ENCODE measurements at places on chromosomes 4 and X. TPM values are rescaled to one million over a fixed set of nuclear protein-coding genes. Genes with fewer than 3 reads are reported as not detected.

GRCh38 chr4:150280081-150280895 is 202.0 kb downstream of the DCLK2 start:
- H3K27ac ChIP-seq, result no peak overlapping the region
- H3K4me1 ChIP-seq, result no peaks in the 10 kb centered on the region
- no peak for DNase-seq
- H3K27me3 ChIP-seq, result no peaks in the 10 kb centered on the region
- H3K36me3 ChIP-seq, result peaks cover 78% of the 10 kb centered on the region

Gene IL21
- 49.9 TPM for total RNA-seq

Gene PABPC5
- not detected for total RNA-seq

GRCh38 chrX:133045986-133046385 is 50.9 kb downstream of the USP26 start:
- no peak overlapping the region for H3K27ac ChIP-seq
- no peaks in the 10 kb centered on the region for H3K4me1 ChIP-seq
- no peak for DNase-seq
- no peaks in the 10 kb centered on the region for H3K36me3 ChIP-seq
- H3K4me3 ChIP-seq, result no peak overlapping the region

DNA sequence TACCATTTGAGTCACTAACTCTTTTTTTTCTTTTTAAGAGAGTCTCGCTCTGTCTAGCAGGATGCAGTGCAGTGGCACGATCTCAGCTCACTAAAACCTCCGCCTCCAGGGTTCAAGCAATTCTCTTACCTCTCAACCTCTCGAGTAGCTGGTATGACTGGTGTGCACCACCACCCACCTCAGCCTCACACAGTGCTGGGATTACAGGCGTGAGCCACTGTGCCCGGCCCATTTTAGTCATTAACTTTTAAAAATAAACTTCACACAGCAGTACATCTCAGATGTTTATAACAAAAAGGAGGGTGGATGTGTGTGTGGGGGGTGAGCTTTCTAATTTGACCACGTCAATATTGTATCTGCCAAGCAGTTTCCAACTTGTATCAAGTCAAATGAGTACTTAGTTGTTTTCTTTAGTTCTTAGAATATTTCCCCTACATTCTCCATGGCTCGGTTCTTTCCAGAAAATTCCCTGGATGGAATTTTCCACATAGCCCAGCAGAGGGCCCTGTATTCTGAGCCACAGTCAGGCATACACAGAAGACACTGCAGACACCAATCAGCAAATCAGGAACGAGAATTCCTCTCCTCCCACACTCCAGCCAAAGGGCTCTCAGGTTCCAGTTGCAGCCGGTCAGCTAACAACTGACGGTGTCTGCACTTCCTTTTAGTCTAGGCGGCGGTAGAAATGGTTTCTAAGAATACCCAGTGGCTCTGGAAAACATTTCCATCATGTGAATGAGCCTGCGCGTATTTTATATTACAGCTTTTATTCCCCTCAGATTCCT is 20.1 kb upstream of the ARAF start:
- DNase-seq, result no peak
- no peaks in the 10 kb centered on the region for H3K27me3 ChIP-seq
- H3K27ac ChIP-seq, result no peak overlapping the region
- H3K4me1 ChIP-seq, result no peaks in the 10 kb centered on the region
- no peak overlapping the region for H3K4me3 ChIP-seq
- H3K36me3 ChIP-seq, result no peaks in the 10 kb centered on the region

DNA sequence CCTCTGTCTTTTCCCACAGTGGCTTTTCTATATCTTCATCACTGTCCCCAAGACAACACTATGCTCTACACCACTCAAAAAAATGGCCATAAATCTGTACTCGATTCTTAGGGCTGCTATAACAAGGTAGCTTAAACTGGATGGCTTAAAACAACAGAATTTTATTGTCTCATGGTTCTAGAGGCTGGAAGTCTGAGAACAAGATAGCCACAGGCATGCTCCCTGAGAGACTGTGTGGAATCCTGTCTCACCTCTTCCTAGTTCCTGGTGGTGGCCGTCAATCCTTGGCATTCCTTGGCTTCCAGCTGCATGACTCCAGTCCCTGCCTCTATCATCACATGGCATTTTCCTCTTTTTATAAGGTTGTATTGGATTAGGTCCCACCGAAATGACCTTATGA is 70.7 kb upstream of the DCLK2 start:
- no peak overlapping the region for H3K4me3 ChIP-seq
- DNase-seq, result no peak
- H3K4me1 ChIP-seq, result no peaks in the 10 kb centered on the region

- H3K27ac ChIP-seq, result no peak overlapping the region
- H3K4me3 ChIP-seq, result no peak overlapping the region
- no peaks in the 10 kb centered on the region for H3K36me3 ChIP-seq
- no peaks in the 10 kb centered on the region for H3K27me3 ChIP-seq
Measured at GRCh38 chrX:20432048-20432447, 165.3 kb upstream of the RPS6KA3 start.

Gene NDP
- not detected for total RNA-seq

Gene UCP1
- not detected for total RNA-seq

Gene BTK
- total RNA-seq, result 0.47 TPM

Gene KIAA1210
- total RNA-seq, result not detected

DNA sequence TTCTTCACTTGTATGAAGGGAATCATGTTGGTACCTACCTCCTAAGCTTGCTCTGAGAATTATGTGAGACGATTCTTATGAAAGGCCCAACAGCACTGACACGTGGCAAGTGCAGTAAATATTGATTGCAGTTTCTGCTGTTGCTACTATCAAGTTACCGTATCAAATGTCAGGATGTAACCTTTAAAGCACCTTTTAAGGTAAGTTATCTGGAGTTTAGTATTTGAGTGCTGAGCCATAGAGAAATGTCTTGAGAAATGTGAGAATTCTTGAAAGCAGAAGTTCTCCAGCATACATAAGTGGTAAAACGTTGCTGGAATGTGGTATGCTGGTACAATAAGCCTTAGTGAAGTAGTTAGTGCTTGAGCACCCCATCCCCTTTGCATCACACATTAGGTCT is 90.4 kb downstream of the PHOX2B start:
- H3K27me3 ChIP-seq, result peaks cover 4% of the 10 kb centered on the region
- H3K4me3 ChIP-seq, result no peak overlapping the region
- no peak overlapping the region for H3K27ac ChIP-seq
- no peaks in the 10 kb centered on the region for H3K36me3 ChIP-seq
- DNase-seq, result no peak

- no peak overlapping the region for H3K4me3 ChIP-seq
- DNase-seq, result no peak
- H3K27ac ChIP-seq, result no peak overlapping the region
Measured at GRCh38 chrX:97070346-97070745, 186.6 kb downstream of the RPA4 start.

Gene VSIG4
- total RNA-seq, result not detected

DNA sequence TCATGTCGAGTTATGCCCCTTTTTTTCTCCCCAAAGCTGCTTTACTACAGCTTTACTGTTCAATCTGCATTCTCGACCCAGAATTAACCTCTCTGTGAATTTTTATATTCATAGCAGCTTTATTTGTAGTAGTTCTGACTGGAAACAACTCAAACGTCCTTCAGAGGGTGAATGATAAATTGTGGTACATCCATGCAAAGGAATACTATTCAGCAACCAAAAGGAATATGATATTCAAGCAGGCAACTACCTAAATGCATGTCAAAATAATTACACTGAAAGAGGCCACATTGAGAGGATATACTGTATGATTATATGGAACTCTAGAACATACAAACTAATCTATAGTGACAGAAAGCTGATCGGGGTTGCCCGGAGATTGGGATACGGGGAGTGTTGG is 20.0 kb upstream of the MECP2 start:
- H3K36me3 ChIP-seq, result no peaks in the 10 kb centered on the region
- H3K27me3 ChIP-seq, result no peaks in the 10 kb centered on the region
- DNase-seq, result no peak
- H3K4me3 ChIP-seq, result no peak overlapping the region

Gene SLC2A9
- total RNA-seq, result 0.86 TPM

DNA sequence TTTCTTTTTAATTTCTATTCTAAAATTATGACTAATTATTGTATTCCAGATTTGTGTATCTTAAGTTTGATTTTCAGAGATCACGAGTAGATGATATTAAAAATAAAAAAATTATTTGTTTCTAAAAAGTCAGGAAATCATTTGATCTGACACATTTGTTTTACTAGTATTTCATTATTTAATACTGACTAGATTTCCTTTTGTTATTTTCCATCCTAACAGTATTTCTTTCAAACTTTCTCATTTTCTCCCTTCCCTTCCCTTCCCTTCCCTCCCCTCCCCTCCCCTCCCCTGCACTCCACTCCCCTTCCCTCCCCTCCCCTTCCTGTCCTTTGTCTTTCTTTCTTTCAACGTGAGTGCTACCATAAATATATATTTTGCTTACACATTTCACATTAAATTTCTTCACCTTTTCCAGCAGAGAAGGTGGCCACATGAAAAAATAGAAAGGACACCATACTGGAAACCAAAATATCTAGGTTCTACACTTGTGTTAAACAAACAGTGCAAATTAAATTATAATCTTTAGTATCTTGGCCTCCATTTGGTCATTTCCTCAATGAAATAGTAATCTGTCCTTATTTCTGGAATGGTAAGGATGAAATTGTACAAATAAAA is 1412.7 kb upstream of the IGFBP7 start:
- H3K4me1 ChIP-seq, result no peaks in the 10 kb centered on the region
- DNase-seq, result no peak
- H3K36me3 ChIP-seq, result no peaks in the 10 kb centered on the region
- no peaks in the 10 kb centered on the region for H3K27me3 ChIP-seq

- no peaks in the 10 kb centered on the region for H3K27me3 ChIP-seq
- H3K4me3 ChIP-seq, result no peak overlapping the region
- no peak for DNase-seq
- no peak overlapping the region for H3K27ac ChIP-seq
- H3K4me1 ChIP-seq, result peaks cover 3% of the 10 kb centered on the region
- no peaks in the 10 kb centered on the region for H3K36me3 ChIP-seq
Measured at GRCh38 chrX:118493016-118493415, 2.6 kb upstream of the DOCK11 start.

DNA sequence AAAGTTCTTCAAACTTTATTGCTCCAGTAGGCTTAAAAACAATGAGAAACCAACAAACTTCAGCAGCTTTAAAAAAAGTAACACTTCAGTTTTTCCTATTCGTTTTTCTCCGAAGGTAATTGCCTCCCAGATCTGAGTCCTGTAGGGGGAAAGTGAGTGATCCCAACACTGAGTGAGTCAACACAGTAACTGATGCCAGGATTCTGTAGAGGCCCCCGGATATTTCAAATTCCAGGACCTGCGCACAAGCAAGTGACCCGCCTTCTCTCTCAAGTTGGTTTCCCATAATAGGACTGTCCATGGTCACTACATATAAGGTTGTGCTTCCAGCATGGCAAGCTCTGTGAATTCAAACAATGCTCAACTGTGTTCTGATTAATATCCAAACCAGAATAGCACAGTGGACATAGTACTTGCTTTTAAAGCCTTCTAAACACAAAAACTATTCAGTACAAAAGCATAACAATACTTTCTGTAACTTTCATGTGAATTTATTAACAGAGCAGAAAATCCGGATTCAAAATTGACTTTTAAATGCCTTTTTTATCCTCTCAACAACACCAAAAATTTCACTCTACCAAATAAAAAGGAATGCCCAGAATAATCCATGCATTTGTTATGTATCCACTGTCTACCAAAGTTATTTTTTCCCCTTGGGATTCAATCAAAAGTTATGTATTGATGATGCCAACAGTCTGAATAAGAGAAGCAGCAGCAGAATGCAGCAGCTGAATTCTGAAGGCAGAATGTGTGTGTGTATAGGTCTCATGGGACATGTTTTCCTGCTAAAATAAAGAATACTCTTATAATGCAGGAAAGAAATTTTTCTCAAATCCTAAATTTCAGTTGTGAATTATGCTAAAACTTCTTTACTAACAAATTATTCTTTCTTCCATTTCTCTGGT is at the start of gene DMD:
Gene DMD (minus strand): TSS at position 194 of the 905 bp plus-strand sequence. CDS start 237 bp downstream, outside the sequence.
- H3K4me3 ChIP-seq, result no peak within 1 kb of the TSS
- DNase-seq, result no peak
- no peaks in the 10 kb centered on the region for H3K27me3 ChIP-seq
- no peaks in the 10 kb centered on the region for H3K4me1 ChIP-seq

DNA sequence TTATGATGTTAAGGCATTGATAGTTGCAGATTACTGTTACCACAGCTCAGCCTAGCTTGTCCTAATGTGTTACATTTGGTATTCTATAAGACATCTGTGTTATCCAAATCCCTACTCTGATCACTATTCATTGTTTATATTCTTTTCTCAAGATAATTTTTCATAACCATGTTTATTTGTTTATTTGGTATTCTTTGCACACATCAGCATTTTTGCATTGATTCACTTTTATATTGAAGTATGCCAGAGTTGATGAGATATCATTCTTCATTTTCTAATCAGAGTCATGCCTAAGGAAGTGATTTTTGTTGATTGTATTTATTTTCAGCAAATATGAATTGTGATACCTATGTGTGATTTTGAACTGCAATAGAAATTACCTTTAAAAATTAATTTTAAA is 61.2 kb upstream of the PDHA2 start:
- DNase-seq, result no peak
- no peaks in the 10 kb centered on the region for H3K4me1 ChIP-seq
- H3K27me3 ChIP-seq, result peaks cover 2% of the 10 kb centered on the region
- H3K27ac ChIP-seq, result no peak overlapping the region

All from activated naive CD4-positive, alpha-beta T cell treated with anti-CD3 and anti-CD28 coated beads for 36 hours (primary cell).